ENCODE measurements at places on chromosomes 5 and 9.

DNA sequence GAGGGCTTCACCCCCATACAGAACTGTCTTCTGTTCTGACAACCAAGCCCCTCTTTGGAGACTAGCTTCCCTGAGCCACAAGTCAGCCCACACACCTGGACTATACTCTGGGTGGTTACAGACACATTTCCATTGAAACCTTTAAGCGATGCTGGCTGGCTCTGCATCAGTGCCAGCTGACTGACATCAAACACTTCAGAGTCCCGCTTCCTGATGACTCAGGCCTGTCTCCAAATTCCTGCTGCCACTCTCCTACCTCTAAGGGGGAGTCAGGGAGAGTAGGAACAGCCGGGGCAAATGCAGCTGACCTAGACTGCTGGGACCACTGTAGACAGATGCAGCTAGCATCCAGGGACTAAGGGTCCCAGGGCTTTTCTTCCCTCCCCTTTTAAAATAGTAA, 59.4 kb downstream of the SIL1 start:
- DNase-seq, result no peak

DNA sequence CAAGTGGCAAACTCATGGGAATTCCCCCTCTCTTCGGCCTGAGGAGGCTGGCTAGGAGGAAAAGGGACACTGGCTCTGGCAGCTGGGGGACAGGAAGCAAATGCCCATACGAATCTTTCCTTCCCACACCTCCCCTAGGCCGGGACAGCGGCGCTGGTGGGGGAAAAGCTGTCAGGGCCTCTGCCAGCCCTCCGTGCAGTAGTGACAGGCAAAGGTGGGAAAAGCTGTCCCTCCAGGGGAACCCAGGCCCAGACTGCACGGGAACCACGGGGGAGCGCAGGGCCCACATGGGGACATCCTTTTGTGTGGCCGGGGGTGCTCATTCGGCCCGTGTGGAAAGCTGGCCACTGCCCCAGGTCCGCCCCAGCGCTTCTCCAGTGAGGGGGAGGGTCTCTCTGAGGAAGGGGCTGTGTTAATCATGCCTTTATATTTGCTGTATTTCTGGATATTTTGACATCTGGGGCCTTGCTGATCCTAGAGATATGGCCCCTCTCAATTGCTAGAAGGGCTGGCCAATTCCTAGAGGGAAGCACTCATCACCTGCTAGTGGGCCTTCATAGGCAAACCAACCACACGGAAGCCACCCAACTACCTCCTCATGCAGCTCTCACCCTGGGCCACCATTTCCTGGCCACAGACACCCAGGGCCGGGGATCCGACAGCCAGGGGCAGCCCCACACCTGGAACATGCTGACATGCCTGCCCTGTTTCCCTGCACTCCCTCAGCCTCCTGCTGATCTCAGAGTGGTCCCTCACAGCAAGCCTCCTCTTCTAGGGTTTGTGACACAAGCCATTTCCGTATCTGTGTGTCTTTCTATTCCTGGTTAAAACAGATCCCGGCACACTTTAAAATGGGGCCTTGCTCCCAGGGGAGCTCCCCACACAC, 138.8 kb downstream of the ROR2 start:
- no peak for DNase-seq

- DNase-seq, result no peak
Observed at GRCh38 chr5:79007872-79008271, 22.8 kb upstream of the ARSB start.

- DNase-seq, result no peak
Observed at GRCh38 chr5:59760785-59761348, 132.7 kb downstream of the PDE4D start.

DNA sequence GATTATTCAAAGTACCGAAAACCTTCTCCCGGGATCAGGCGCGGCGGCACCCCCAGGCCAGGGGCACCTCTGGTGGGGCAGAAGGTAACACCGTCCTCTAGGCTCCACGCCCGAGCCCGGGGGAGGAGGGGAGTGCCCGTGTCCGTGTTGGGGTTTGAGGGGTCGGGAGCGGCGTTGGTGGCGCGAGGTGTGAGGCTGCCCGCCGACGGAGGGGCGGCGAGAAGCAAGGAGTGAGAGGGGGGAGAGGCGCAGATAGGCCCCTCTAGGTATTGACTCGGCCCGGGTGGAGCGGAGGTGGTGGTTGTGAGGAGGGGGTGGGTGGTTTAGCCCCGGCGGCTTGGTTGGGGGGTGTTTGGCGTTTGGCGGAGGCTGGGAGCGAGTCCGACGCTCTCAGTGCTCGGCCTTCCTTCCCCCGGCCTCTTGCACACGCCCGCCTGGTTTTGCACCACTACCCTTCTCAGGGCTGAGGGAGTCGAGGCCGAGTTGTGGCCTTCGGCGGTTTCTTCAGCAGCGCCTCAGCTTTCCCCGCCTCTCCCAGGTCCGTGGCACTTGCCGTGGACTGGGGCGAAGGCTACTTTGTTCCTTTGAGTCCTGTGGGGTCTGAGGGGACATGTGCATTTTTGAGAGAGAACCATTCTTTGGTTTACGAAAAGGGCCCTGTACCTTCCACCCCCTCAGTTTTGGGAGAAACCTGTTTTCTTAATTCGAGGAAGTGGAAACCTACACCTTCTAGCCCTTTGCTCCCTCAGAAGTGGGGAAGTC, 450 bp downstream of the GPBP1 start:
- DNase-seq, result no peak

DNA sequence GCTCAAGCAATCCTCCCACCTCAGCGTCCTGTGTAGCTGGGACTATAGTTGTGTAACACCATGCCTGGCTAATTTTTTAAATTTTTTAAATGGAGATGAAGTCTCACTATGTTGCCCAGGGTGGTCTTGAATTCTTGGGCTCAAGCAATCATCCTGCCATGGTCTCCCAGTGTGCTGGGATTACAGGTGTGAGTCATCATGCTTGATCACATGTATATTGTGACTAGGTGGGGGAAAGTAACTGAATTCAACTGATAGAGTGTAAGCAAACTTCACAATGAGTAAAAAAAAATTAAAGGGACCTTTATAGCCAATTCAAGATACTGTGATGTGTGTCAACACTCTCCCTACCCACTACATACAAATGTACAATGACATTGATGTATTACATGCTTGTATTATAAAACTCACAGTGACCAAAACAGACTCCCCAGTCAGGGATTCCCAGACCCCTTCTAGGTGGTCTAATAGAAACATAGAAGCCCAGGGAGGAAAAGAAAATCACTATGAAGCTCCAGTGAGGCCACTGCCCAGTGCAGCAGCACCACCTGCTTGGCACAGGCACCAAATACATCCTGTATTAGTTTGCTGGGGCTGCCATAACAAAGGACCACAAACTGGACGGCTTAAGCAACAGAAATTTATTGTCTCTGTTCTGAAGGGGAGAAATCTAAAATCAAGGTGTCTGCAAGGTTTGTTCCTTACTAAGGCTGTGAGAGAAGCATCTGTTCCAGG, 8.8 kb downstream of the PLGRKT start:
- DNase-seq, result no peak

DNA sequence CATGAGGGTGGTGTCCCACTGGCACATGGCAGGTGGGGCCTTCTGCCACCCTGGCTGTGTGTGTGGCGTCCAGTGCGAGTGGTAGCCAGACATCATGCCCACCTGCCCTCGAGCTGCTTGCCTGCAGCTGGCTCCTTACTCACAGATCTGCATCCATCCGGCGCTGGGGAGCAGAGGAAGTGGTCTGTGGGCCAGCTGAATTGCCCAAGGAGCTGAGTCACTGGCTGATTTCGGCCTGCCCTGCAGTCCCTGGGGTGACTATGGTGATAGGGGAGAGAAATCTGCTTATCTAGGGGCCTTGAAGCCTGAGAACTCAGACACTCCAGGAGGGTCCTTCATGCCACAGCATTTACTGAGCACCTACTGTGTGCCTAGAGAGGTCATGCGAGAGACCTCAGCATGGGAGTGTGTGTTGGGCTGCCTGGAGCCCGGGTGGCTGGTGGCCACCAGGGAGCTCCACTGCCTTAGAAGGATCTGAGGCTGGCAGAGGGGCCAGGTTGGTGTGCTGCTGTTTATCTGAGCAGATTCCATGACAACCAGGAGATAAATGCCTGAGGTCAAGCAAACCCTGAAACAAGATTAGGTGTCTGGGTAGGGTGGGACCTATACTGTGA, 57.1 kb downstream of the SLC22A5 start:
- no peak for DNase-seq

GRCh38 chr5:169731221-169731620, 94.1 kb downstream of the DOCK2 start:
- no peak for DNase-seq

- DNase-seq, result no peak
Observed at GRCh38 chr5:173423452-173424117, 95.4 kb upstream of the STC2 start.

DNA sequence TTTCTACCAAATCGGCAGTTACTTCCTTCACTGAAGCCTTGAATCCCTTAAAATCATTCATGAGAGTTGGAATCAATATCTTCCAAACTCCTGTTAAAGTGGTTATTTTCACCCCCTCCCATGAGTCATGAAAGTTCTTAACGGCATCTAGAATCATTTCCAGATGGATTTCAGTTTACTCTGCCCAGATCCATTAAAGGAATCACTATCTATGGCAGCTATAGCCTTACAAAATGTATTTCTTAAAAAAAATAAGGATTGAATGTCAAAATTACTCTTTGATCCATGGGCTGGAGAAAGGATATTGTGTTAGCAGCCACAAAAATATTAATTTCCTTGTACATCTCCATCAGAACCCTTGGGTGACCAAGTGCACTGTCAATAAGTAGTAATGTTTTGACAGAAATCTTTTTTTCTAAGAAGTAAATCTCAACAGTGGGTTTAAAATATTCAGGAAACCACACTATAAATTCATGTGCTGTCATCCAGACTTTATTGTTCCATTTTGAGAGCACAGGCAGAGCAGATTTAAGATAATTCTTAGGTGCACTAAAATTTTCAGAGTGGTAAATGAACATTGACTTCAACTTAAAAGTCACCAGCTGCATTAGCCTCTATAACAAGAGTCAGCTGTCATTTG, 767.7 kb downstream of the DTWD2 start:
- no peak for DNase-seq

DNA sequence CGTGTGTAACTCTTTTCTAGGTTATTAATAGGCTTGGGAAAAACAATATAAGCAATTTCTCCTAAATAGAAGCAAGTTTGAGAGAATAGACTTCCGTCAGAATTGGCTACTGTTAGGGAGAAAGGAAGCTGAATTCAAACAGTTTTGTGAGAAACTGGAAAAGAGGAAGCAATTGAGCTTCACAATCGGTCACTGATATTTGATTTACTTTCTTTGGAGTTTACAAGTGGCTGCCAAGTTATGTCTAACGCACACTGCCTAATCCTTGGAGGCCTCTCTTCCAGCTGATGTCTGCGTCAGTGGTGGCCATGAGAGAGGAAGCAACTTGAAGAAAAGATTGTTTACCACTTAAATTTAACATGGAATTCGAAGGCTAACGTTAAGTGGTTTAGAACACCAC, 319.5 kb downstream of the ADGRV1 start:
- no peak for DNase-seq

- no peak for DNase-seq
Observed at GRCh38 chr5:2213121-2213730, 330.5 kb upstream of the IRX4 start.

DNA sequence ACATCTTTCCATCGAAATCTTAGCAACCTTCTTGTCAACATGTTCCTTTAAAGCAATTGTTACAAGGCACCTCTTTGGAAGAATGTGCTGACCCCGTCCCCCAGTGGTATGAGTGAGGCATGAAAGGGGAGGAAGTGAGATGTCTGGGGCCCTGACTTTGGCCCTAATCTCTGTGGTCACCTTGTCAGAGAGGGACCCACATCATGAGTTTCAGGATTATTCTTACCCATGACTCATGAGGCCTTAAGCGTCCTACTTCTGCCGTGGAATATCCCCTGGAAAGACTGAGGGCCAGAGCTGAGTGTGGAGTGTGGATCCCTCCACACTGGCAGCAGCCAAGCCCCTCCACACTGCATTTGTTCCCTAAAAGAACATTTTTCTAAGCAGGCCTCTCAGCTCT, 81.2 kb downstream of the FSTL4 start:
- DNase-seq, result no peak

GRCh38 chr5:56327809-56328208, 94.7 kb upstream of the ANKRD55 start:
- no peak for DNase-seq

- DNase-seq, result no peak
Observed at GRCh38 chr5:8135742-8136141, 266.8 kb downstream of the MTRR start.

GRCh38 chr9:120920806-120921178, 5.8 kb downstream of the TRAF1 start:
- no peak for DNase-seq

DNA sequence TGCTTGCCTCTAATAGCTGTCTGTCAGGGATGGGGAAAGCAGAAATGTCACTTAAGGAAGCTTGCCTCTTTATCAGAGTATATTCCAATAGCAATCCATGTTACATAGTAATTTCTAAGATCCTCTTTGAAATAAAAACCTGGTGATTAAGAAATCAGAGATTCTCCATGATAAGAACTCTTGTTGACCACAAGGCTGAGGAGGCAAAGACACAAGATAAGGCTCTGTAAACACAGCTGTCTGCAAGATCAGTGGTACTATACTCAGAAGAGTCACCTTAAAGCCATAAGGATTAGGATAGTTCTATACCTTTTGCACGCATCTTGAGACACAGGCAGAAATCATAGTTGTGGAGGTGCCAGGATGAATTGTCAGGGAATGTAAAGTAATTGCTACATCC, 40.3 kb downstream of the HEXB start:
- no peak for DNase-seq
